ENCODE measurements at places on chromosomes 3 and 15.

- DNase-seq, result no peak
Observed at GRCh38 chr15:39242345-39242744, 338.5 kb upstream of the THBS1 start.

DNA sequence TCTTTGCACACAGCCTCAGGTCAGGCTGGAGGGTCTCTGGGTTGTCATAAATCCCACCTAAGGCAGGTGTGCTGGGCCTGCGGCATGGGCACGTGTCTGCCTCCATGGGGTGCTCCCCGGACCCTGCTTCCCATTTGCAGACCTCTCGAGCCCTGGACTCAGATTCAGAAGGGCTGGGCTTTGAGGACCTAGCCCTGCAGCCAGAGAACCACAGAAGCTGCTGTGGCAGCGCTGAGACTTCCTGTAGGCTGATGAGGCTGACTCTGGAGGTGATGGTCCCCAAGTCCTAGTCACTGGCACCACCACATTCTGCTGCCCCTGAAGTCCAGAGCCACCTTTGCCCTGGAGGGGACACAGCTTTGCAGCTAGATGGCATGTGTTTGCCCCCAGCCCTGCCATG, 156.4 kb downstream of the LRRC28 start:
- DNase-seq, result no peak

GRCh38 chr3:177429079-177429478, 231.8 kb upstream of the TBL1XR1 start:
- no peak for DNase-seq

GRCh38 chr3:51673802-51674654, 3.0 kb downstream of the TEX264 start:
- no peak for DNase-seq

GRCh38 chr15:70069716-70070115, 28.0 kb downstream of the TLE3 start:
- DNase-seq, result no peak

- DNase-seq, result no peak
Observed at GRCh38 chr3:25593001-25593400, 71.7 kb downstream of the TOP2B start.

DNA sequence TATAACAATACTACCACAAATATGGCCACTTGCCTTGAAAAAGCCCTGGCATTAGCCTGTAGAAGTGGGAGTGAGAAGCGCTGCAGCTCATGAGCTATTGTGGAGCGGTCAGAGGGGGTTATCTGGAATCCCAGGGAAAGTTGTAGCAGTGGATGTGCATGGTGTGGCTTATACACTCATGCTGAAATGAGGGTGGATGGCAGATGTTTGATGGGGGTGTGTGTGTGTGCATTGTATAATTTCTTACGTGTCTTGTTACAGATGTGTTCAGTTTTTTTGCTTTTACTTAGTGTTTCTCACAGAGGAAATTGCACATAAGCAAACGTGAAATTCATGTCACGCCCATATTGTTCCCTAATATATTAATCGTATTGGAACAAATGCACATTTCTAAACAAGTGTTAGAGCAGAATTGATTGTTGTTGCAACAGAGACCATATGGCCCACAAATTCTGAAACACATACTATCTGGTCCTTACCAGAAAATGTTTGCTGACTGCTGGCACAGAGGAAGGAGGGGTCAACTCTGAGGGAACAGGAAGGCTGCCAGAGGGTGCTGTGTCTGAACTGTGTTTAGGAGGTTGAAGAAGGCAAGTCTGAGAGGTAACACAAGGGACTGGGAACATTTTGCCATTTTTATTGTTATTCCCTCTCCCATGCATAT, 200.0 kb upstream of the CFAP20DC start:
- DNase-seq, result no peak

DNA sequence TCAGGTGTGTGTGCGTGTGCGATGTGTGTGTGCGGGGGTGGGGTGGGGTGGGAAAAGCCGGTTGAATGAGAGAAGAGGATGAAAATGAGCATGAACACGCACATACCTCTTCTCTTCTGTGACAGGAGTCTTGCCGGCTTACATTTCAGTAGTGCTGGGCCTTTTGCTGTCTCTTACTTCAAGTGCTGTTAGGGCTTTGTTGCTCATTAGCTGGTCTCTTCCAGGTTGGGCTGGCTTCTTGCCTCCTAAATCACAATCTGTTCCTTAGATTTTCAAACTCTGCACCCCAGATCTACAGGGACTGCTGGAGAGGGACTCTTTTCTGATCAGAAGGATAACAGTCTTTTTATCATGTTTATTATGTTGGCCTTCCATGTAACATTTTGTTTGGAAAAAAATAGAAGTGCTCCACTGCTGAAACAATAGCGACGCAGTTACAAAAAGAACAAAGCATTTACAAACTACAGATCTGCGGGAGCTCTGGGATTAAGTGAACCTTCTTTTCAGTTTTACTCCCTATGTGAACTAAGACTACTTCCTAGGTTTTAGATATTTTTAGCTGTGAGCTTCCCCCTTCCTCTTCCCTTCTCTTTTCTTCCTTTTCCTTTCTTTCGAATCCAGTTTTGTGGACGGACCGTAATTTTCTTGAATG, 48.5 kb downstream of the USP13 start:
- no peak for DNase-seq

DNA sequence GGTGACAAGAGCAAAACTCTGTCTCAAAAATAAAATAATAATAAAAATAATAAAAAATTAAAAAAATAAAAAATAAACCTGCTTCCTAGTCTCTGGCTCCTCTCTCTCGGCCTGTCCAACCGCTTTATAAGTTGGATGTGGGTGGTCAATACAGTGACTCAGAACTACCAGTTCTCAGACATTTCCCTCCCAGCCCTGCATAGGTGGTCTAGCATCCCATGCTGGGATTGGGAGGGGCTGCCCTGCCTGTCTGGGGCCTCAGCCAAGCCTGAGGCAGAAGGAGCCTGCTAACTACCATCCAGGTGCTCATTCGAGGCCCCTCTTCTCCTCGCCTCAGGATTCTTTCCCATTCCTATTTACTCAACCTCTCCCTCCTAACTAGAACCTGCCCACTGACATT, 33.3 kb upstream of the BLM start:
- no peak for DNase-seq

DNA sequence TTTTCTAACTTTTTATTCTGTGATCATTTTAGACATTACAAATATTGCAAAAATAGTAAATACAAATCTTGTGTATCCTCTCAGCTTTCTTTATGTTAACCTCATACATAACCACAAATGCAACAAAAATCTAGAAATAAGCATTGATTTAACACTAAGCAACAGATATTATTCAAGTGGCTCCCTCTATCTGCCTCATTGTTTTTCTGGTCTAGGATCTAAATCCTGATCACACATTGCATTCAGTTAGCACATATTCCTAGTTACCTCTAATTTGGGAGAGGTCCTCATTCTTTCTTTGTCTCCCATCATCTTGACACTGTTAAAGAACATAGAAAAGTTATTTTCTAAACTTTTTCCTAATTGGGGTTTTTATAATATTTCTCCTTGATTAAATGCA, 1126.0 kb downstream of the ROBO2 start:
- DNase-seq, result no peak

- DNase-seq, result no peak
Observed at GRCh38 chr15:39362821-39363561, 217.9 kb upstream of the THBS1 start.

- DNase-seq, result no peak
Observed at GRCh38 chr3:128207951-128208350, 54.7 kb downstream of the EEFSEC start.

DNA sequence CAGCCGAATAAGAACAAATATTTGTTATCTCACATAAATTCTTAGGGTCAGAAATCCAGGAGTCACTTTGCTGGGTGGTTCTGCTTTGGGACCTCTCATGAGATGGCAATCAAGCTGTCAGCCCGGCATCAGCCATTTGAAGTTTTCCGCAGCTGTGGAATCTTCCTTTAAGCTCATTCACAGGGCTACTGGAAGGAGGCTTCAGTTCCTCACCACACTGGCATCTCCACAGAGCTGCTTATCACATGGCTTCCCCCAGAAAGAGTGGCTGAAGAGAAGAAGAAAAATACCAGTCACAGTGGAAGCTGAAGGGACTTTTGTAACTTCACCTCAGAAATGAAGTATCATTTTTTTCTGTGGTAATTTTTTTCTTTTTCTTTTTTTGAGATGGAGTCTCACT, 267.7 kb downstream of the CHL1 start:
- DNase-seq, result peak; percentile 51

DNA sequence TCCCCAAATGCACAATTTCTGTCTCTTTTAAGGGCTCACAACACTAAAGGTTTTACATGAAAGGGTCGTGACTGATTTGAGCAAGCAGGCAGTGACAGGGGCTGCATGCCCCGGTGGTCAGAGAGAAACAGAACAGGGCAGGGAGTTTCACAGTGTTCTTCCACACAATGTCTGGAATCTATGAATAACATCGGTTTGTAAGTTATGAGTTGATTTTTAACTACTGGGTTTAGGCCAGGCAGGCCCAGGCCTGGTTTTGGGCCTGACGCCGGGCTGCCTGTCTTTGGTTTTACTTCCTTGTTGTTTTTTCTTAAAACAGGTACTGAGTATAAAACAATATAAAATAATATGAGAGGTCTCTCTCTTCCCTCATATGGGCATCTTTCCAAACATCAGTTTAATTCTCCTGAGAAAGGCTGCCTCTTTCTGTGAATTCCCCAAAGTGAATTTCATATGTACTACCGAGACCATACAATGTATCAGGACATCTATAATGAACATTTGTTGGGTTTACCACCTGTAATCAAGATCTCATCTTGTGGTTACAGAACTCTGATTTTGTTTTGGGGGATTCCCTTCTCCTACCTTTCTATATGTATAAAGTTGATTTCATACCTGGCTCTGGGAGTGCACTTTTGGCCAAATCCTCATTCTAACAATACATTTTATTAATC, 74.4 kb downstream of the CD200 start:
- no peak for DNase-seq

- no peak for DNase-seq
Observed at GRCh38 chr15:95202569-95203349, 971.4 kb downstream of the MCTP2 start.

GRCh38 chr15:89414571-89414970, 79.9 kb upstream of the POLG start:
- no peak for DNase-seq

DNA sequence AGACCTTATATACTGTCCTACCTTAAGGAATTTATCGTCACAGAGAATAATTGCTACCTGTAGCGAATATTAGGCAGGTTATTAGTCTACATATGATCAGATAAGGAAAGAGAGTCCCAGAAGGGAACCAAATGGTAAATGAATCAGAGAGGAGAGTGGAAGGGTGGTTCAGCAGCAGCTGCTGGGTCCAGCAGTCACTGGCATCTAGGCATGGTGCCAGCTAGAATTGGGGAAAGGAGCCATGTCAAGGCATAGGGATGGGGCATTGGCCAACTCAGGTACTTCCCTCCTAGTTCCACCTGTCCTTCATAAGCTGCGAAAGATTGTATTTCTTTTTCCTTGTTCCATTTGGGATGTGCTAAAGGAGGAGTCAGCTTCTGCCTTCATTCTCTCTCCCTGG, 23.4 kb downstream of the HACD3 start:
- DNase-seq, result no peak

DNA sequence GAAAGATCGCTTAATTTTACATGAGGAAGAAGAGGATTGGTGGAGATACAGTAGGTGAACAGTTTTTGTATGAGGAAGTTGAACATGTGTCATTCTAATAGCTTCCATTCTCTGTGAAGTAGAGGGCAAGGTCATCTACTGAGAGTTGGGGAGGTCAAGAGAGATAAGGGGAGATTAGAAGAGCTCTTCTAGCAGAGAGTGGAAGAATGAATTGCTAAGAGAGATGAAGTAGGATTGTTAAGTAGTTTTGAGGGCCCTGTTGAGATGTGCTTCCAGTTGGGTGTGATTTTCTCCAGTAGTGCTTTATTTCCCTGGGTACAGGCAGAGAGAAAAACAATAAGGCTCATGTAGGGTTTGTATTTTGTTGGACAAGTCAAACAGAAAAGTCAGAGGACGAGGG, 5.2 kb downstream of the OPA1 start:
- no peak for DNase-seq

- no peak for DNase-seq
Observed at GRCh38 chr3:110646496-110646895, 425.1 kb upstream of the NECTIN3 start.

GRCh38 chr3:187946163-187946691, 201.0 kb upstream of the BCL6 start:
- DNase-seq, result peak; percentile 12

DNA sequence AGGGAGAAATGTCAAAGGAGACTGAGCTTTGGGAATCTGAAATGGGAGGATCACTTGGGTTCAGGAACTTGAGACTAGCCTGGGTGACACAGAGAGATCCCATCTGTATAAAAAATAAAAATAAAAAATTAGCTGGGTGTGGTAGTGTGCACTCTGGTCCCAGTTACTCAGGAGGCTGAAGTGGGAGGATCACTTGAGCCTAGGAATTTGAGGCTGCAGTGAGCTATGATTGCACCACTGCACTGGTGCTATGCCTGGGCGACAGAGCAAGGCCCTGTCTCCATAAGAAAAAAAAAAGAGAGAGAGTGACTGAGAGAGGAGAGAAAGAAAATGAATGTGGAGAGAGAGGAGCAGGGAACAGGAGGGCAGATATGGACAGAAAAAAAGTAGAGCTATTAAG, 72.8 kb downstream of the SENP2 start:
- DNase-seq, result no peak

DNA sequence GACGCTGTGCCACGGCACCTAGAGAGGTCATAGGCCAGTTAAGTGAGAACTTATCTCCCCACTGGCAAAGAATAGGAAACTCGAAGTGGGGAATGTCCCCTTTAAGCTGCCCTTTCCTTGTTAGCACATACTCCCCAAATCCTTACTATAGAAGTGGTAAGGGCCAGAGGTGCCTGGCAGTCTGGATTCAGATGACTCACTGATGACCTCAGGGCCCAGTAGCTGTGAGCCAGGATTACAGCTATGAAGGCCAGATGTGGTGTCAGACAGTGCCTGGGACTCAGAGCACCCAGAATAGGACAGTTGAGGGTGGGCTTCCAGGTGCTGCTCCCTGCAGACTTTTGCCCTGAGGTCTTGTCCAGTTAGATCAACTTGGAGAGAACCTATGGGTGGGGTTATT, 37.7 kb downstream of the PDIA5 start:
- DNase-seq, result no peak

DNA sequence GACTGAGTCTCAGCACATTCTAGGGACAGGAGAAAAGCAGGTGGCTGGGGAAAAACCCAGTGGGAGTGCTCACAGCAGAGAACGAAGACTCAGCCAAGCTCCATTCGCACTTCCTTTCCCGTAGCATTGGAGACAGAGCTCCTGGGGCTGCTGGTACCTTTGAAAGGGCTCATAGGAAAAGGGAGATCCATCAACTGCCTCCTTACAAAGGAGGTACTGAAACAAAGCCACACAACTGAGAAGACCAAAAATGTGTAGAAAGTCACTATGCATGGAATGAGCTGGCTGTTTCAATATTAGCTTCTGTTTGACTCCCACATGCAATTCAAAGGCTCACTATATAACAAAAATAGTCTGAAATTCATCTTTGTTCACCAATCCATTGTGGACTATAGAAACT, 16.9 kb downstream of the STIMATE start:
- no peak for DNase-seq

GRCh38 chr3:151203051-151203420, at the start of gene GPR171:
Gene GPR171, minus strand, starts transcription at chr3:151203216. Its CDS starts 3,830 bp downstream, at chr3:151199386.
- no peak for DNase-seq

Data from brain (organoid and tissue), 16 donors.